ENCODE measurements at places on chromosomes 2 and 18. TPM values are rescaled to one million over a fixed set of nuclear protein-coding genes. Genes with fewer than 3 reads are reported as not detected.

- no peaks in the 10 kb centered on the region for H3K36me3 ChIP-seq
- H3K4me1 ChIP-seq: no peaks in the 10 kb centered on the region
- DNase-seq: no peak
- H3K27me3 ChIP-seq: no peaks in the 10 kb centered on the region
- H3K27ac ChIP-seq: no peak overlapping the region
Observed at GRCh38 chr2:206820807-206821206, 55.4 kb downstream of the FASTKD2 start.

DNA sequence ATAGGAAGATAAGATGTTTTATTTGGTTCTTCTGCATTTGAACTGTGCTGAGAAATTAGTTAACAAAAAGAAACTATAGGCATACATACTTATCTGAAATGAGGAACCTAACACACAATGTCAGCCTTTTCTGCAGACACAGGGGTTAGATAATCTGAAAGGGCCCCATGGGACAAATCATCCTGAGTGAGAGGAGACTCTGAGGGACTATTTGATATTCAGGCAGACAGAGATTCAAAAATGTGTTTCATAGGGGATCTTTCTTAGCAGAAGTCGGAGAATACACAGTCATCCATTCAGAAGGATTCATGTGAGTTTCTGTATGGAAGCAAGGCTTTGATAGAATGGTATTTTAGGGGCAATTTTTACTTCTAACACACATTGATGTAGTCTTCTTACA lies 79.1 kb downstream of the NCKAP5 start:
- H3K27ac ChIP-seq: no peak overlapping the region
- H3K36me3 ChIP-seq: no peaks in the 10 kb centered on the region
- H3K4me1 ChIP-seq: no peaks in the 10 kb centered on the region
- H3K4me3 ChIP-seq: no peak overlapping the region
- no peaks in the 10 kb centered on the region for H3K27me3 ChIP-seq
- DNase-seq: no peak

- H3K36me3 ChIP-seq: no peaks in the 10 kb centered on the region
- no peaks in the 10 kb centered on the region for H3K27me3 ChIP-seq
- H3K4me1 ChIP-seq: no peaks in the 10 kb centered on the region
- H3K27ac ChIP-seq: no peak overlapping the region
- H3K4me3 ChIP-seq: no peak overlapping the region
Observed at GRCh38 chr2:62604336-62604735, 98.3 kb upstream of the TMEM17 start.

The VSNL1 gene
- 4.6 TPM for total RNA-seq

GRCh38 chr2:240465765-240466578 lies 30.5 kb downstream of the GPC1 start:
- H3K27ac ChIP-seq: no peak overlapping the region
- no peaks in the 10 kb centered on the region for H3K27me3 ChIP-seq
- peaks cover 15% of the 10 kb centered on the region for H3K36me3 ChIP-seq
- H3K4me3 ChIP-seq: no peak overlapping the region

- no peaks in the 10 kb centered on the region for H3K36me3 ChIP-seq
- H3K27ac ChIP-seq: no peak overlapping the region
- H3K27me3 ChIP-seq: no peaks in the 10 kb centered on the region
Observed at GRCh38 chr2:20627712-20628380, 23.1 kb downstream of the HS1BP3 start.

Measured in HCT116 (cell line).